OCI-M1 (cell line): ENCODE measurements at places on chromosomes 2 and 18.

- no peak for DNase-seq
Observed at GRCh38 chr2:224747765-224748164, 31.6 kb upstream of the CCDC195 start.

- no peak for DNase-seq
Observed at GRCh38 chr2:181152701-181153100, 172.3 kb downstream of the UBE2E3 start.

GRCh38 chr2:131043199-131044074 is 49.8 kb downstream of the FAM168B start:
- no peak for DNase-seq

DNA sequence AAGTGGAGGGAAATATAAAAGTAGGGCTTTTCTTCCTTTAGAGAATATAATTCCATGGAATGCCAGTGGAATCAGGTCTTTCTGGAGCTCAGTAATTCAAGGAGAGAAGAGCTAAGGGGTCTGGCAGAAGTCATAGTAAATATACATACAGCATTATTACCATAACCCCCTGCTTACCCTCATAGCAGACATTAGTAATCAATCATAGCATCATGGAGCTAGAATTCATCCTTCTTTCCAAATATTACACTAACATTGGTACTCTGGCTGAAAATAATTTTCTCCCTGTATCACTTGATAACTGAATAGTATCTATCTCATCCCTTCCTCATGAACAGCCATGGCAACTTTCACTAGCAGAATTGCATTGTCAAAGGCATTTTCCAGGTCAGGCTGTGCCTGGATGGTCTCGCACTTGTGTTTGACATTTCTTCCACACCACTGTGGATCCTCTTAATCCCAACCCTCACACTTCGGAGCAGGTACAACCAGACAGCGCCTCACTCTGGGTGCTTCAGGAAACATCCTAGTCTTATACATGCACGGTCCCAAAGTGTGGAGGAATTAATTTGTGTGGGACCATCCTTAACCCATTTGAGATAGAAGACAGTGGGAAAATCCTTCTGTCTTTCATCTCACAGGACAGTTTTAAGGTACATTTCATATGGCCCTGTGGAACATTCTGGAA is 84.2 kb upstream of the SEC11C start:
- DNase-seq, result no peak

- DNase-seq, result no peak
Observed at GRCh38 chr2:42846932-42847595, 54.7 kb upstream of the HAAO start.

GRCh38 chr2:176589825-176590440 is 320.7 kb downstream of the MTX2 start:
- DNase-seq, result no peak

GRCh38 chr2:64988420-64989125 is 626 bp upstream of the SLC1A4 start:
- peak; percentile 84 for DNase-seq

DNA sequence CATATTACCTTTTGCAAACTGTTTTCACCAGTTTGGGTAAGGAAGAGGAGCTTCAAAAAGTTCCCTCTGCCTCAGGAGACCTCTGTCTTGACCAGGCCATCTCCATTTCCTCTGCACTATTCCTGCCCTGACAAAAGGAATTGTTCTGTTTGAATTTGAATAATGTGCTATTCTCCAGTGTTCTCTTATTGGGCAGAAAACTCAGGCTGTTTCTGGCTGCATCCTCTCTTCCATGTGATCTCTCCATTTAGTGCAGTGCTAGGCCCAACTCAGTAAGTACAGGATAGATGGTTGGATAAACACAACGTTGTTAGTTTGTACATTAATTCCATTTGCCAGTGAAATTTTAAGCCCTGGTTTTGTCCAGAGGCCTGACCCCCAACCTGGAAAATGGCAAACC is 102.2 kb upstream of the CELF4 start:
- no peak for DNase-seq

GRCh38 chr2:88545118-88545517 is 82.1 kb downstream of the EIF2AK3 start:
- DNase-seq, result peak; percentile 23

- DNase-seq, result no peak
Observed at GRCh38 chr2:158189526-158189925, 87.8 kb downstream of the UPP2 start.

GRCh38 chr18:48853588-48853987 is 97.2 kb downstream of the SMAD7 start:
- no peak for DNase-seq

DNA sequence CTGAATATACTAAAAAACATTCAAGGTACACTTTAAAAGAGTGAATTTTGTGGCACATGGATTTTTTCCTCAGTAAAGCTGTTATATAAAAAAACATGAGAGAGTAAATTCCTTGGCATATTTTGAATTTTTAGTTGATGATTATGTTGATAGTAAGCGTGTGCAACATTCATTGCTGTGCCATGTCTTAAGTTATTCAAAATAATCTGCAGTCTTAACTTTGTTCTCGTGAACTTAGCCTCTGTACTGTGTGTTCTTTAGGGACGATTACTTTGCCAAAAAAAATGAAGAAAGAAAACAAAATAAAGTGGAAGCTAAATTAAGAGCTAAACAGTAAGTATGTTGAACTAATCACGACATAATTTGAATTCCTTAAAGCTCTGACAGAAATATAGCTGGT is 9.6 kb downstream of the SSB start:
- DNase-seq, result no peak

DNA sequence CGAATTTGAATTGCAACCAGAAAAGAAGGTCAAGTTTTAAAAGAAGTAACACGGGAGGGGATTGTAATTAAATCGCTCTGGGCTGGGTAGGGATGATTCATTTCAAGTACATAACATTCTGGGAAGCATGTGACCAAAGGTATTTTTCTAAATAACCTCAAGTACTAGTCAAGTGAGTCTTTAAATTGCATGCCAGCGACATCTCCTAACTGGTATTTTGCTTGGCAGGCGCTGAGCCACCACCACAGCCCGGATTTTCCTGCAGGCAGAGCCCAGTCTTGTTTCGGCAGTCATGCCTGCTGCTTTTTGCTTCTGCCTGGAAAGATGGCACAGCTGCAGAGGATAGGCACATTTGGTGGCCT is 33.7 kb upstream of the NPAS2 start:
- DNase-seq, result no peak

- no peak for DNase-seq
Observed at GRCh38 chr18:79715280-79715679, 35.7 kb downstream of the CTDP1 start.

GRCh38 chr2:101364878-101365277 is 22.4 kb downstream of the CREG2 start:
- no peak for DNase-seq

GRCh38 chr2:19841918-19842693 is 59.7 kb downstream of the TTC32 start:
- DNase-seq, result no peak

DNA sequence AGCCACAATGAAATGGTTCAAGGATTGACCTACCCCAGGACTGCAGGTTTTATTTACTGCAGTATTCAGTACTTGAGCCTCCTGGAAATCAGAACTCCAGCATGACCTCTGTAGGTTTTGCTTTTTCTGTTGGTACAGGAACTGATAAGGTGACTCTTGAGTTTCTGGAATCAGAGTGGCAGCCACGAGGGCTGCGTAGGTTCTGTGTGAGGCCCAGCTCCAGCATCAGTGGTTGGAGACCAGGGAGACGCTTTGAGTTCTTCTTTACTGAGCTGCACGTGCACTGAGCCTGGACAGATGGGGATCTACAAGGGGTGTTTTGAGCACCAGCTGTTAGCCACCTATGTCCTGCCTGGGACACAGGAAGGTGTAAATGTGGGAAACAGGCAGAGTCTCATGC is 222.7 kb upstream of the EPAS1 start:
- no peak for DNase-seq

DNA sequence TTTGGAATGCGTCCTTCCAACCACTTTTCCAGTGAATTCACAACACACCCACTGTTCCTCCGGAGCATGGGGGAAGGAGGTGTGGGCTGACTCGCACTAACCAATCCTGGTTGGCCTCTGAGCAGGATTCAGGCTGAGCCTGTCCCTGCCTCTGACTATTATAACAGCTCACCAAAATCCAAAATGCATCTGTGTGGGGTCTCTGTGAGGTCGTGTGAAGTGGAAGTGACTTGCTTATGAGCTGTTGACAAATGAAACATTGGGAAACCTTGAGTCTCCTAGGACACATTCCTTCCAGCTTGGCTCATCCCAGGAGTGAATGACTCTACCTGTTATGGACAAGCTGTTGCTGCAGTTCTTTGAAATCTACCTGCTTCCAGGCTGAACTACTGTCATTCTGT is 1.5 kb downstream of the CIDEA start:
- no peak for DNase-seq

DNA sequence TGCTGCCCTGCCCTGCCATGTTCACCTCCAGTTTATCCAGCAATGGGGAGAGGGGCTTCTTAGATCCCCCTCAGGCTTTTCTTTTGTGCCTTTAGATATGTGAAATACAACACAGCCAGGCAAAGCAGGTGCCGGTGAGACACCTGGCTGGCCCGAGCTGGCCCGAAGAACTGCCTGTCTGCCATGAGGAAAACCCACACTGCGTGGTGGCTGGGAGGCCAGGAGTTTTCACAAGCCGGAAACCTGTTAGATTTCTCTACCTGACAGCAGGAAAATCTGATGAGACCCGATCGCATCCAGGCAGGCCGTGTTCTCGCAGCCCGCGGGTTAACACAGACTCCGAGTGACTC is 5.7 kb upstream of the GAL3ST2 start:
- DNase-seq, result no peak

DNA sequence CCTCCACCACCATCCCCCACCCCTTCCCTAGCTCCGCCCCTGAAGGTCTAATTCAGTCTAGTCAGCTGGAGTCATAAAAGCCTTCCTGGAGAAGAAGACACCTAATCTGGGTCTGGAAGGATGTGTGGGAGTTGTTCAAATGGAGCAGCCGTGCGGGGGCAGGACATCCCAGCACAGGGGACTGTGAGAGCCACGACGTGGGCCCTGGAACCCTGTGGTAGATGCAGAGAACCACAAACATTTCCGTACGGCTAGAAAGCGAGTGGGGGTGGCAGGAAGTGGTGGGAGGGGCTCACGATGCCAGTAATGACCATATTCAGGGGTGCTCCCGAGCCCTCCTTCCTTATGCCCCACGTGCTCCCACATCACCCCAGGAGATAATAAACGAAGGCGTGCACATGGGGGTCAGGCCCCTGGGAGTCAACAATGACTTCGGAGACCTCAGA is 20.9 kb upstream of the COL6A3 start:
- peak; percentile 10 for DNase-seq

DNA sequence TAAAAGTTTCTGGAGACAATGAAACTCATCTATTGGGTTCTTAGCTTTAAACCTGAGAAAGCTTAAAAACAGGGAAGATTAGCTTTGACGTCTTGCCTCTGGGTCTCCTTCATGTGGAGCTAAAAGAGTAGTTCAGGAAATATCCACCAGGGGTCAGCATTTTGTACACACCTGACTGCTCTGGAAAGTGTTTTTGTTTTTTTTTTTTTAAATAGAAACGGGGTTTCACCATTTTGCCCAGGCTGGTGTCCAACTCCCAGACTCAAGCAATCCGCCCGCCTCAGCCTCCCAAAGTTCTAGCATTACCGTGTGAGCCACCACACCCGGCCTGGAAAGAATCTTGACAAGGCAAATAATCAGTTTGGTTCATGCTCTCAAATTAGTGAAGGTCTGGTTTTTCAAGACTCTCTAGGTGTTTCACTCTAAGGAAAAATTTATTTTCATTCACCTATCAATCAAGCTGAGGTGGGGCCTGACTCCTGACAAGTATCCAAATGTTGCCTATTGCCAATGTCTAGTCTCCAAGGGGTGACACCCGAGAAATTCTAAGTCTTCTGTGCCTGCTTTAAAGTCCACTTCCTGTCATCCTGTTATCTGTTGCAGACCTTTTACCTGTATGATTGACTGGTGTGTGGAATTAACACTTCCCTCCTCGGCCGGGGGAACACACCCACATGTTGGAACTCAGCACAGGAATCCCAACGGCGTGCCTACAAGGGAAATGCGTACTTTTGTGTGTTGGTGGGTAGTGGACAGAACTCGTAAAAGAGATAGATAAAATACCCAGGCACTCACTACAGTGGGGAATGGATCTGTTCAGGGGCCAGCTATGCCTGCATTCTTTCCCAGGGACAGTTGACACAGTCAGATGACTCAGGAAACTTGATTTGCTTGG is 11.3 kb downstream of the IL1RN start:
- DNase-seq, result peak; percentile 86

- DNase-seq, result no peak
Observed at GRCh38 chr2:146130290-146130689, 1610.4 kb upstream of the ZEB2 start.

DNA sequence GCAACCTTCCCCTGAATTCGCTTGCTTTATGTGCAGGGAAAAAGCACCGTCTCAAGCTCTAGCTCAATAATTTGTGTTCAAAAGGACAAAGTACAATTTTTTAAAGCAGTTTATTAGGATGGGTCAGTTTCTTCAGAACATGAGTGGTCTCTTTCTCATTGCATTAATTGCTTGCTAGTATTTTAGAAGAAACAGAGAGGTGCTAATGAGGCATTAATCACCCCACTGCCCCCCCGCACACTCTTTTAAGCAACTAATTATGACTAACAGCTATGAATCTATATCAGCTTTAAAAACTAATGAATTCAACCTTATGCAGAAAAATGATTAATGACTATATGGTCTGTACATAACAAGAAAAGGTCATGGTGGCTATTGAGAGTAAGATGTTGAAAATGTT is 262.1 kb upstream of the ST6GAL2 start:
- no peak for DNase-seq

- DNase-seq, result no peak
Observed at GRCh38 chr2:140895378-140895777, 1235.4 kb downstream of the LRP1B start.

- DNase-seq, result no peak
Observed at GRCh38 chr2:106107509-106108131, 86.5 kb downstream of the UXS1 start.

- DNase-seq, result peak; percentile 59
Observed at GRCh38 chr2:137173463-137173862, 408.1 kb downstream of the THSD7B start.

DNA sequence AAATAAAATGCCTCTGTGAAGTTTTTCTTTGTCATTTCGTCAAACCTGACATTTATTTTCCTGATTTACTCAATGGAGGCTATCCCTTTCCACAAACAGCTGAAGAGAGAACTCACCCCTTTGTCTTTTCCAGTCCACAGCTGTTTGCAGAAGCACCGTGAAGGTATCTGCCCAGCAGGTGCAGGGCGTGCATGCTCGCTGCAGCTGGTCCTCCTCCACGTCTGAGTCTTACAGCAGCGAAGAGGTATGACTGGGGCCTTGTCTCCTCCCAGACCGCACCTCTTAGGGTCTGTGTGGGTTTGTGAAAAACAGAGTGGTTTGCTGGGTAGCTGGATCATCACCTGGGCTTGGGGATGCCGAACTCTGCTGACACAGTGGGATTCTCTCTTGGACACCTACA is 9.7 kb downstream of the SPP2 start:
- DNase-seq, result no peak

DNA sequence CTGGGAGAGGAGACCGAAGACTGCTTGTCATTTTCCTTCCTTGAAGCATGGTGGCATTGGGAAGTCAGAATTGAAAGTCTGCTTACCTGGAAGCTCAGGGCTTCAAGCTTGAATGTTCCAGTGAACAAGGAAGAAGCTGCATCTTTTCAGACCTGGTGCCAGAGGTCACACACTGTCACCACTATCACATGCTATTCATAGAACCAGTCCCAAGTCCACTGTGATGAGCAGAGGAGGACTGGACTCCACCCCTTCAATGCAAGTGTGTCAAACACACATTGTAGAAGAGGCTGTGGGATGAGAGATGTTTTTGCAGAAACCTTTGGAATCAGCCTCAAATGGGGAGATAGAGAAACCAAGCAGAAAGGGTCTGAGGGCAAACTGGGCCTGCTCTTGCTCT is 81.4 kb downstream of the LYPD1 start:
- DNase-seq, result peak; percentile 50

- DNase-seq, result no peak
Observed at GRCh38 chr2:186561467-186562208, 28.2 kb upstream of the ITGAV start.
